ENCODE measurements at places on chromosomes 13 and 19.

- DNase-seq = no peak
These were observed 55.8 kb upstream of the KCTD15 start for GRCh38 chr19:33740811-33741396.

DNA sequence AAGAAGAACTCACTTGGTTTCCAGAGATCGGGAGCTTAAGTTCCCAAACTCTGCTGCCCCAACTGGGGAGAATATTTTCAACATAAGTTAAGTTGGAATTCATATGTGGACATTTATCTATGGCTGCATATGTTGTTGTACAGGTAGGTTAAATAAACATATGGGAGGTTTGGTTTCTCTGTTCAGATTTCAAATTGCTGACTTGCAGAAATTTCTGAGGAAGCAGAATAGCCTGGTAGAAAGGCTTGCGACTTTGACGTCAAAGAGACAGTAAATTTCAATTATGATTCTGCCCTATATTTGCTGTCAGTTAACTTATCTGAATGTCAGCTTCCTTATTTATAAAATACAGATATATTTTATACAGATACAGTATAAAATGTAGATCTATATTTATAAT lies 40.0 kb upstream of the TPP2 start:
- no peak for DNase-seq

- no peak for DNase-seq
These were observed 6.2 kb downstream of the ACOD1 start for GRCh38 chr13:76954538-76954937.

DNA sequence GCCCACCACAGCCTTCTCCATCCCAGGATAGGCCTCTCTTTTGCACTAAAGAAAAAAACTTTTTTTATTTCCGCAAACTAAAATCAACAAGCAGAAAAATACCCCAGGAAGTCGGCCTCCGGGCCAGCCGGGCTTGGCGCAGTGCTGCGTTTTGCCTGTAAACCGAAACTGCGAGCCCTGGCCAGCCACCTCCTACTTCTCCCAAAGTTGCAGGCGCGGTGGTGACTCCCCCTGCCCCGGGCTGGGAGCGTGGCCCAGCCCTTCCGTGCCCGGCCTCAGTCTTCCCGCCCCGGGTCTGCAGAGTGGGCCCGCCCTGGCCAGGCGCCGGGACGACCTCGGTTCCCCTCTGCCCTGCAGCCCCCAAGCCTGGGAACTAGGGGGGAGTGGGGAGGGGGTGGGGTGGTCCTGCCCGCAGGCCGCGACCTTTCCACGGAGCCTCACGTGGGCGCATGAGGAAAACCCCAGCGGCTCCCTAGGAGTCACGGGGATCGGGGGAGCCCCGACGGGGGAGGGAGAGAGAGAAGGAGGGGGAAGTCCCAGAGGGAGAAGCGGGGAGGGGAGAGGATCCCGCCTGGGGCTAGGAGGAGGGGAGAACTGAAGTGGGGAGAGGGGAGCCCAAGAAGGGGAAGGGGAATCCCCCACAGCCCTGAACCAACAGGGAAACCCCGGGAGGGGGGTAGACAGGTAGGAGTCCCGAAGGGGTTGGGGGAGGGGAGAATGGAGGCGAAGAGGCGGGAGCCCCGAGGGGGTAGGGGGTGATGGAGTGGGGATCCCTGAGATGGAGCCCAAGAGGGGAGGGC lies 3.0 kb downstream of the GADD45B start:
- peak; percentile 63 for DNase-seq

DNA sequence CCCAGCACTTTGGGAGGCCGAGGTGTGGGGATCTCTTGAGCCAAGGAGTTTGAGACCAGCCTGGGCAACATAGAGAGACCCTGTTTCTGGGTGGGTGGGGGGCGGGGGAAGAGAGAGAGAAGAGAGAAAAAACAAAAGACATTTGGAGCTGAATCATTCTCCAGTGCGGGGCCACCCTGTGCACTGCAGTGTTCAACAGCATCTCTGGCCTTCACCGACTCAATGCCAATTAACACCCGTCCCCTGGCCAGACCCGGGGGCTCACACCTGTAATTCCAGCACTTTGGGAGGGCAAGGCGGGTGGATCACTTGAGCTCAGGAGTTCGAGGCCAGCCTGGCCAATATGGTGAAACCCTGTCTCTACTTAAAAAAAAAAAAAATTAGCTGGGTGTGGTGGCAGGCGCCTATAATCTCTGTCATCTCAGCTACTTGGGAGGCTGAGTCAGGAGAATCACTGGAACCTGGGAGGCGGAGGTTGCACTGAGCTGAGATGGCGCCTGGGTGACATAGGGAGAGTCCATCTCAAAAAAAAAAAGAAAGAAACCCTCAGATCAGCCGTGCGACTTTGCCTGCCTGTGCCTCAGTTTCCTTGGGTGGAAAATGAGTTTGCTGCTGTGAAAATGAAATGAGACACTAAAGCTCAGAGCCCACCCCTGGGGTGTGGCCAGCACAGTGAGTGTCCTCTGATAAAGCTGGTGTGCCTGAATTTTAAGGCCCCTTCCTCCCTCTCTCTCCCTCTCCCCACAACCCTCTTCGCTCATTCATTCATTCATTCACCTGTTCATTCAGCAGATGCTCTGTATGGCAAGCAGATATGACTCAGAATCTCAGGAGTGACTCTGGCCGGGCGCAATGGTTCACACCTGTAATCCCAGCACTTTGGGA lies 6.4 kb downstream of the KLF2 start:
- DNase-seq = no peak

DNA sequence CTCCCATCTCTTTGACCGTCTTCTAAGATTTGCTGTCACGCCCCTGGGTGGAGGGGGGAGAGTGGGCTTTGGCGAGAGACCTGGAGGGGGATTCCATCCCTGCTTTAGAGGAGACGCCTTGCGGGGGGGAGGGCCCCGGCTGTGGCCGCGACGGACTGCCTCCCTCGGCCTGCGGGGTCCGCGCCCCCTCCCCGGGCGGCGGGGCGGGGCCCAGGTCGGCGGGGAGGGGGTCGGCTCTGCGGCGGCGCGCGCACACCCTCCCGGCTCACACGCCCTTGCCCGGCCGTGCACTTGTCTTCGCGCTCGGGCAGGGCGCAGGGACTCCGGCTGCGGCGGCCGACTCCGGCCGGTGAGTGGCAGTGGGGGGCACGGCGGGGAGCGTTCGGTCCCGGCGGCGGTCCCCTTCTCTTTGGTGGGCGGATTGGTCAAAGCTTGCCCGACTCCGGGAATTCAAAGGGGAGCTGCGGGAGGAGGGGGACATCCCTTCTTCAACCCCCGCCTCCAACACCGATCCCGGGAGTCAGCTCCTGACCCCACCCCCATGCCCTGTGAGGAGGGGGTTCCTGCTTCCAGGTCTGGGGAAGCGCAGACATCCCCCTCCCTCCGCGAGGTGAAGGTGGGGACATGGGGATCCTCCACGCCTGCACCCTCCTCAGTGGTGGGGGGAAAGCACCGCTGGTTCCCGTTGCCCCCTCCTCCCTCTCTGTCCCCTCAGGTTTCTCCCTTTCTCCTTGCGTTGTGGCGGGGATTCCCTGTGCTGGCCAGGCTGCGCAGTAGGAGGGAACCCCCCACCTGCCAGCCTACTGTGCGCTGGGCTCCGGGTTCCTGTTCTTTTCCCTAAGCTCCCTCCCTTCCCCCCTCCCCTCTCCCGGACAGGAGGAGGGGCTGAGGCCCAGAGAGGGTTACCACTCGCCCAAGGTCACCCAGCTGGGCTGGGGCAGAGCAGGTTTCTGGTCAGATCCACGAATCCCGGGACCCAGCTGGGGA lies 14.6 kb upstream of the KCNN1 start:
- no peak for DNase-seq

DNA sequence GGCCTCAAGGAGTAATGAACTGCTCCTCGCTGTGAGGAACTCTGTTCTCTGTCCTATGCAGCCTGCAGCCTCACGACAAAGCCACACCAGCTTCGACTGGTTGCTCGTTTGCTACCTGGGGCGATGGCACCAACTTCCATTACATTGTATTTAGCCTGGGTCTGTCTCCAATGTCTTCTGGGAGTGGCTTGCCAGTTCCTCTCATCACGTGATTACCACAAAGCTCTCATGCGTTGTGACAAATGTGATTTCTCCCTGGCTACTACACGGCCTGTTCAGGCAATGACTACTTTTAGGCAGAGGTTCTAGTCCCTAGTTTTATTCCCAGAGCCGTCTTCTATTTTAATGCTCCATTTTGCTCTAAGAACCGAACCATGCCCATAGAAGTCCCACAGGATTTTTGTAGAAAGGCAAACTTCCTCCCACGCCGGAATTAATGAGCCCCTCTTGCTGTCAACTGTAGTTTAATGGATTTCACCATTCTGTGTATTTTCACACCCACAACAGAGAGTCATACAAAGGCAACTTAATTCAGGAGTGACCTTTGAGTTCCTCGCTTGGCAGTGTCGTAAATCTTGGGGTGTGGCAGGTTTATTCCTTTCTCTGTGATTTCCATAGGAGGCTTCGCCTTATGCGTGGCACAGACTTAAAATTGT lies 351.9 kb downstream of the EFNB2 start:
- no peak for DNase-seq

- DNase-seq = no peak
These were observed 216.9 kb upstream of the RXFP2 start for GRCh38 chr13:31522396-31522795.

- no peak for DNase-seq
These were observed 76.0 kb upstream of the STK24 start for GRCh38 chr13:98652721-98653462.

GRCh38 chr13:85287528-85287927 lies 511.7 kb downstream of the SLITRK6 start:
- no peak for DNase-seq

- DNase-seq = no peak
These were observed 118.4 kb downstream of the COG6 start for GRCh38 chr13:39773833-39774232.

Measured in T-helper 1 cell (primary cell).